ENCODE measurements at places on chromosomes 16 and 17.

DNA sequence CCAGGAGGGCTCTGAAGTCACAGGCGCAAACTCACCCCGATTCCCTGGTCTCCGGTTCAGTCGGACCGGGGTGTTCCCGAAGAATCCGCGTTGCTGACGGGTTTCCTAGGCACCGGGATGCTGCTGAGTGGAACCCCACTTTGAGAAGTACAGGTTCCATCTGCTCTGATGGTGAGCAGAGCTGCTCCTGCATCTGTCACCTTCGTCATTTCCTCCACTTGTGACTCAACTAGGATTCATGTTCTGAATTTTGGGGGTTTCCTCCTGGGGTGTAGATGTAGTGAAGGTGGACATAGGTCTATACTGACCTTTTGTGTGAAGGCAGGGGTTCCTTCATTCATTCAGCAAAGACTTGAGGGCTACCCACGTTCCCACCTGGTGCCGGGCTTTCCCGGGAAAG is 25.0 kb downstream of the LGALS3BP start:
- no peak for DNase-seq

DNA sequence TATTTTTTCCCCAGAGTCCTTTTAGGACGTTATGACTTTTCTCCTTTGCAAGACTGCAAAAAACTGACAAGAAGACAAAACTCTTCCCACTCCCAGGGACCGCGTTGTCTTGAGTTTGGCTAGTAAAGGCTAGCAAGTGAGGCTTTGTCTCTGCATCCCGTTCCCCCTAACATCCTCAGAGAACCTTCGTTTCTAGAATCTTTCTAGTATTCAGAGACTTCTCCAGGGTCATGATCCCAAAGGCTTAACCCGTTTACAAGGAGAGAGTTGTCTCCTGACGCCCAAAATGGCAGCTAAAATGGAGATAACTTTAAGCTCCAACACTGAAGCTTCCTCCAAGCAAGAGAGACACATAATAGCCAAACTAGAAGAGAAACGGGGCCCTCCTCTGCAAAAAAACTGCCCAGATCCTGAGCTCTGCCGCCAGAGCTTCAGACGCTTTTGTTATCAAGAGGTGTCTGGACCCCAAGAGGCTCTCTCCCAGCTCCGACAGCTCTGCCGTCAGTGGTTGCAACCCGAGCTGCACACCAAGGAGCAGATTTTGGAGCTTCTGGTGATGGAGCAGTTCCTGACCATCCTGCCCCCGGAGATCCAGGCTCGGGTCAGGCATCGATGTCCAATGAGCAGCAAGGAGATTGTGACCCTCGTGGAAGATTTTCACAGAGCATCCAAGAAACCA is 843 bp downstream of the ZNF174 start:
- DNase-seq, result no peak

- no peak for DNase-seq
These were observed 56.0 kb downstream of the TNFRSF13B start for GRCh38 chr17:16915752-16916556.

GRCh38 chr17:51590071-51590656 is 329.8 kb downstream of the UTP18 start:
- no peak for DNase-seq

- DNase-seq, result no peak
These were observed 7.1 kb upstream of the CHD3 start for GRCh38 chr17:7881276-7882054.

- DNase-seq, result no peak
These were observed 117.8 kb downstream of the AATF start for GRCh38 chr17:37066322-37067255.

DNA sequence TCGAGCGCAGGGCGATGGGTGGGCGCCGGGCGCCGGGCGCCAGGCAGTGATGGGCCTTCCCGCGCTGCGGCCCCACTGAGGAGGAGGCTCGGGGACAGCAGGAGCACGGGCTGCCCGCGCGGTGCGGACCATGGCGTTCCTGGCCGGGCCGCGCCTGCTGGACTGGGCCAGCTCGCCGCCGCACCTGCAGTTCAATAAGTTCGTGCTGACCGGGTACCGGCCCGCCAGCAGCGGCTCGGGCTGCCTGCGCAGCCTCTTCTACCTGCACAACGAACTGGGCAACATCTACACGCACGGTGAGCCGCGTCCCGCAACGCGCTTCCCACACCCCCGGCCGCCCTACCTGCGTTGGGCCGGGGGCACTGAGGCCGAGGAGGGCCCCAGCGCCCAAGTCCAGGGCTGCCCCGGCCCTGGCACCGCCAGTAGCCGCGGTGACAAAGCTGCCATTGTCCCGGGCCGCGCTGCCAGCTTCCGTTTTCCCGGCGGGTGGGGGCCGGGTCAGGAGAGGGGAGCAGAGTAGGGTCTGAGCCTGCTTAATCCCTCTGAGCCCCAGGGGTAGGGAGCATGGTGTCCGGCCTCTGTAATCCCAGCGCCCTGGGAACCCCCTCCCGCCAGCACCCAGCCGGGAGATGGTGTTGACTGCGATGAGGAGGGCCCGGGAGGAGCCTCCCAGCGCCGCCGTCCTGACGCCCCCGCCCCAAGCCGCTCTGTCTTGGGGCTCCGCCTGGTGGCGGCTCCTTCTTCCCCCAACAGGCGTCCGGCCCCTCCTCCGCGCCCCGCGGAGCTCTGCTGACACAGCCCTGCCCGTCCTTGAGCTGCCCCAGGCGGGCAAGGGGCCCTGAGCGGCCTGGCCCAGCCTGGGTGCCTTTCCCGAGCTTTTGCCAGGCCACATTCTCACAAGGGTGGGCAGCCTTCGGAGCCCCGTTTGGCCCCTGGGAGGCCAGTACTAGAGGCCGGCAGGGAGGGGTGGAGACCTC is 685 bp downstream of the PAQR4 start:
- DNase-seq, result no peak

DNA sequence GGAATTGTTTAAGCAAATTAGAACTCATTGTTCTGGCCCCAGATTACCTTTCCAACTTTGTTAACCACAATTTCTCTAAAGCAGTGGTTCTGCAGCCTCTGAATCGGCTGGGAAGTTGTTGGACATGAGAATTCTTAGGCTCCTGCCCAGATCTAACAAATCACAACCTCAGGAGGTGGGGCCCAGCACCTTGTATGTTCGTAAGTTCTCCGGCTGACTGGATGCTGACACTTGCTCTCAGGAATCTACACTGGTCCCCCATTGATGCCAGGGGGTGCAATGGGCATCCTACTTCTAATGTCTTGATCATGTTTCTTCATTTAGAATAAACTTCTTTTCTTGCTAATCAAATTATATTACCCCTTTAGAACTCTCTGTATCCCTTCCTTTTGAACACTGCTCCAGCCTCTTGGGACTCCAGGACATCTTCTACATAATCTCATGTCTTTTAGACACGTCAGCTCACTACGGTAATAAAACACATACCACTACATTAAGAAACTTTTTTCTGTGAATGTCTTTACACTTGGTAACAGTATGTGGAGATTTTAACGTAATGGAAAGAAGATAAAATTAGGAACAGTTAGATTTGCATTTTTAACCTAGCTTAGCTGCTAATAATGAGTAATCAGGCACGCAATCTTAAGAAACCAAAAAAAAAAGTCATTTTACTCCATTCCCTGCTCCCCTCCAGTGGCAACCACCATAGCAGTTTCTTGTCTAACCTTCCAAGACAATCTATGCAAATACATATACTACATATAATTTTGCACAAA is 143.2 kb downstream of the ITFG1 start:
- DNase-seq, result no peak

DNA sequence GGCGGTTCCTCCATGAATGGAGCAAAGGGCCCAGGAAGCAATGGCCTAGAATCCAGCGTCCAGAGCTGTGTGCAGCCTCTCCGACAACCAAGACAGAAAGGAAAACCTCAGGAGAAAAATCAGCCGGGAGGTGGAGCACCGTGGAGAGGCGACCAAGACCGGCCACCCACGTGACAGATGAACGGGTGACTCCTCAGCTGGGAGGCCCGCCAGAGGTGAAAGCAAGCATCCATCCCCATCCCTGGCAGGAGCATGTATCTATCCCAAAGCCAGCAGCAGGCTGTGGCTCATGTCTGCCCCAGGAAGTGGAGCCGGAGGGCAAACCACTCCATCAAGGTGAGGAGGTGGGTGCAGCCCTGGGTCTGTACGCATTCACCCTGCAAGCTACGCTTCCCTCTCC is 52.1 kb downstream of the FOXL1 start:
- DNase-seq, result no peak

DNA sequence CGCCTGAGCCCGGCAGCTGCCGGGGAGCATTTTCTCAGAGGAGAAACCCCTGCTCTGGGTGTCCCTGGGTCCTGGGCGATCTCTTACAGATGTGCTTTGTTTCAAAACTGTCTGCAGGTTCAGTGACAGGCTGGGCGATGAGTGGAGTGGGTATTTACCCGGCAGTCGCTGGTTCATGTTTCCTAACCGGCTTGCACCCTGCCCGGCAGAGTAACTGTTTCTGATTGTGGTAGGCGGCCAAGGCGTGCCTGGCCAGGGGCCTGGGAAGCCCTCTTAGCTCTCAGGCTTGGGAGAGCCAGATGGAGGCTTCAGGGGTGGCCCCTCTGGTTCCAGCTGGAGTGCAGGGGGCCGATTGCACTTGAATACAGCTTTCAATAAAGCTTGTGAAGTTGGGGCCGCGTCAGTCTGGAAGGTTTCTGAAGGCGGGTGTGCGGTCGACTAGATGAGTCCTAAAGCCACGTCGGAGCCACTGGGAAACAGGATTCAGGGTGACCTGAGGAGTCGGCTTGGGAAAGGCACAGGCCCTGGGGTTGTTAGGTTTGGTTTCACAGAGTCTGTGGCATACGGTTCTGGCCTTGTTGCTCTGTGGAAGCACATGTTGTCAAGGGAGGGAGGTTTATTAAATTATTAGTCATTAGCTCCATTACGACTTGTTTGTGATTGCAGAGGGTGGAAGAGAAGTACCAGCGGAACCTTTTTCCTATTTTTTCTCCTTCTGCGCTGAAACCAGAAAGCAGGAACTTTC is 1.4 kb downstream of the BAIAP2 start:
- DNase-seq, result no peak

GRCh38 chr16:67027046-67027445 is 1.9 kb upstream of the CBFB start:
- DNase-seq, result no peak

DNA sequence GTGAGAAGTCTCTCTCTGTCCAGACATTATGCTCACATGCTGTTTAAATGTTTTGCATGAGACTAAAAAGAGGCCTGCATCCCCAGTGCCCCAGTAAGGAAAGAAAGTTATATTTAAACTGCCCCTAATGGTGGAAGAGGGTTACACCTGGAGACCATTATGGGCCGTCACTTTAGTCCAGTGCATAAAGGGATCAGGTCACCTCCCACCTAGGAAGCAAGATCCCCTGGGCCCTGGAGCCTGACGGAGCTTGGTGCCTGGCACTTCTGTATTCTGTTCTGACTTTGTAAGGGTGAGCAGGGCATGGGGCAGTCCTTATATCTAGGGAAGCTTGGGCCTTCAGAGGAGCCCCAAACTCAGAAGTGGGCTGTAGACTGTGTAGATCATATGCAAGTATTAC is 67.9 kb downstream of the CPPED1 start:
- no peak for DNase-seq

DNA sequence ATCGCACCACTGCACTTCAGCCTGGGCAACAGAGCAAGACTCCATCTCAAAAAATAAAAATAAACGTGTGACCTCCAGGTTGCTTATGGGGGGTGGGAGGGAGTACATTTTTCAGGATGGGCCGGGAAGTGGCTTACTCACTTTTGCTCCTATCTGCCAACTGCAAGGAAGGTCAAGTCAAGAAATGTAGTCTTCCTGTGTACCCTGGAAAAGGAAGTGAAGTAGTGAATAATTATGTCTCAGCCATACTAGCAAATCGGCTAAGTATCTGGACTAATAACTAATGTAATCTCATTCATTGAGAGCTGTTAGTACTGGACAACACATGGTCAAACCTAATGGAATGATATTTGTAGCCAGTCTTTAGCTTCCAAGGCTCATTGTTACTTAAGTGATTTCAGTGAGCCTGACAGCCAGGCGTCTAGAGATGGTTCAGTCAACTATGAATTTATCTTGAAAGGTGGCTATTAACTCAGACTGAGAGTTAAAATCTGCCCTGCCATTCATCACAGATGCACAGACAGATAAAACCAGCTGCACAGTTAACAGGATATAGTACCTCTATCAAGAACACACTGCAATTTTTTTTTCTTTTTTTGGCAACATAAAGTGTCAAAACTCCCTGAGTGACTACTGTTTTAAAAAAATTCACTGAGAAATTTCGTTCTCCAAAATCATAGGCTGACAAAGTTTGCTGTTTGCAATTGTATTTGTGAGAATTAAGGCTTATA is 3.7 kb upstream of the TACO1 start:
- DNase-seq, result no peak

DNA sequence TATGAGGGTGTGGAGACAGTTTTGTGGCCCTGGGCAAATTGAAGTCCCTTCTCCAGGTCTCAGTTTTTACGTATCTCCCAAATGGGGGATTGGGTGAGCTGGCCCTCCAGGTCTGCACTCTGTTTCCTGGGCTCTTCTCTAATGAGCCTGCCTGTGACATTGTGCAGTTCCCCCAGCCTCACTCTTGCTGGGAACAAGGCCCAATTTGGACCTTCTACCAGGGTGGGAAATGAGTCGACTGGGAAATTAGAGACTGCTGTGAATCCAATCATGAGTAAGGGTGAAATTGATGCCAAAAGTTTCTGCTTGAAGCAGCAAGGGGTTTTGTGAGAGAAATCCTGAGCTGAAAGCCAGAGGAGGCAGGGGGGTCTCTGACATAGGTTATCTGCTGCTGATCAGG is 71.5 kb upstream of the KSR1 start:
- no peak for DNase-seq

GRCh38 chr17:82023447-82024241 is 539 bp downstream of the LRRC45 start:
- DNase-seq, result no peak
